ENCODE measurements at places on chromosomes 5 and 9.
A peak's percentile ranks its signal among the peaks of the same experiment; 100 is the strongest.

GRCh38 chr5:146041180-146041789 is 64.1 kb downstream of the PLAC8L1 start:
- DNase-seq, result no peak

DNA sequence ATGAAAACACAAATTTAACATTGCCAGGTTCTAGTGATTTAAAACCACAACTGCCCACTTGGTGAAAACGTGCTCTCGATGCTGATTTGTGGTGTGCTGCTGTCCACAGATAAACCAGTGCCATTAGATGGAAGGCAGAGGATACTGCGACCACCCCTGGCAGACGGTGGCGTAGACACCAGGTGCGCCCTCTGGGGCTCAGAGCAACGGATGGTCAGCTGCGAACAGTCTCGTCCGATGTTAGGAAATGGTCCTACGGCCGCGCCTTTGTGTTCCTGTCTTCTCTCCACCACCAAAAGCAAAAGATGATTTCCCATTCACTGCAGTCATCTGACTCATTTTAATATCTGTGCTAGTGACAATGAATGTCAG is 43.2 kb downstream of the UBE2QL1 start:
- DNase-seq, result no peak

DNA sequence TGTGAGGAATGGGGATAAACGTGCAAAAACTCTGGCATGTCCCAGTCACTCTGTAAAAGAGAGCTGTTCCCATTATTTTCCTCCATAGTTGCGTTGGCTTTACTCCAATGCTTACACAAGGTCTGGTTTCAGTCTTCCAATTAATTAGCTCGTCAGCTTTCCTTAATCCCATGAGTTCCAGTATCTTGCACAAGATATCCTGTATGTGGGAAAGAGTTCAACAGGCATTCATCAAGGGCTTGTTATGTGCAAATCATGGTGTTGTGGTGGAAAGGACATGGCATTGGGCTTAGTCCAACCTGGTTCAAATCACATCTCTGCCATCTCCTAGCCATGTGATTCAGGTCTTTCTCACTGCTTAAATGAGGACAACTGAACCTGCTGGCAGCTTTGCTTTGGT is 77.5 kb upstream of the PANK3 start:
- DNase-seq, result no peak

DNA sequence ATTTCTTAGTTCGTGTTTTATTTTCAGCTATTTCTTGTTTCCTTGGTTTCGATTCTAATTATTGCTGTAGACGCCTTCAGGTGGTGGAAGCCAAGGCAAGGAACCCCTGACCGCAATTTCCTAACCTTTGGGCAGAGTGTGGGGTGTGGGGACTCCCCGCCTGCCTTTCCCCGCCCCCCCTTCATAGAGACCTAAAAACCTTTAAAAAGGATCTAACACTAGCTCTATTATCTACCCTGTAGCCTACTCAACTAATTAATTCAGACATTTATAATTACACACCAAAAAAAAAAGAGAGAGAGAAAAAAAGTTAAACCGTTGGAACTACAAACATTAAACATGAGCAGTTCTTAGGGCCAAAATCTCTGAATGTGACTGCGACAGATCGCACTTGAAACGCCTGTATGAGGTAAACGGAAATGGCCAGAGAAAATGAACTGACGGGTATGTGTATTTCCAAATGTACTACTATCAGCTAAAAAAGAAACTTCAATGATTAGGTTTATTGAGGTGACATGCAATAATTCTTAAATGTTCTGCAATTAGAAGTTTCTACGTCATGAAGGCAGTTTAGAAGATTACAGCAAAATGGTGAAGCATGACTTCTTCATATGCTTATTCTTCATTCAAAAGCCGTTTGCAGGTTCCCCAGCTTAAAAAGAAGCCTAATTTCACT is 19.0 kb upstream of the FER start:
- no peak for DNase-seq

DNA sequence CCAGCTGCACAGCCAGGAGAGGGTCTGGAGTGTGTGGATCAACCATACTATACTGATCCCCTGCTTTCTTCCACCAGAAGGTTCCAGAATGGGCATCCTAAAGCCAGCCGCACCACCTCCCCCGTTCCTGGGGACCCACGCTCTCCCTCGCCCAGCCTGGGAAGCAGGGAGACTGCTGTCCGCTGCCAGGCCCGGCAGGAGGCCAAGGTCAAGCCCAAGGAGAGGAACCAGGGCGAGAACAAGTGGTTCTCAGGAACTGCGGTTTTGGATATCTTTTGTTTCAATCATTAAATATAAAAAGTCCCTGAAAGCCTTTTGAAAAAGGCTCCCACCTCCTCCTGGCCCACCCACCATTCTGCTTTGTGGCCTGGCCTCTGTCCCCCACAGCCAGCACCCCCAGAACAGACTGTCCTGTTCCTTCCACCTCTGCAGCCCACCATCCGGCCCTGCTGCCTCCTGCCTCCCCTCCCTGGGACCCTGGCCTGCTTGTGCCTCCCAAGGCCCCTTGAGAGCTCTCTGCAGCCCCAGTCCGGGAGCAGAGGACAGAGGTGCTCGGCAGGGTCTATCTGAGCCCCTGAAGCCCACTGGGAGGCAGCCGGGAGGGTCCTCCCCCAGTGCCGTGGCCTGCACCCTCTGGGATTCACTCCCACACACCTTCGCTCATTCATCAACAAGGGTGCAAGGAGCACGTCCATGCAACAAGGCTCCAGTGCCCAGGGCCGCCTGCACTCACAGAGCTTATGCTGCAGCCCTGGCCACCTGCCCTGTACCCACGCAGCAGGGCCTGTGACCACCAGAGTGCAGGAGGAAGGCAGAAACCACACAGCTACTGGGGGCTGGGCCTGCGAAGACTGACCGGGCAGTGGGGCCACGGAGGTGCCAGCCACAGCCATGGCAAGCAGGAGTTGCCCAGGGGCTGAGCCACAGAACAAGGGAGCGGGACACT is 614 bp upstream of the LCN6 start:
- no peak for DNase-seq

DNA sequence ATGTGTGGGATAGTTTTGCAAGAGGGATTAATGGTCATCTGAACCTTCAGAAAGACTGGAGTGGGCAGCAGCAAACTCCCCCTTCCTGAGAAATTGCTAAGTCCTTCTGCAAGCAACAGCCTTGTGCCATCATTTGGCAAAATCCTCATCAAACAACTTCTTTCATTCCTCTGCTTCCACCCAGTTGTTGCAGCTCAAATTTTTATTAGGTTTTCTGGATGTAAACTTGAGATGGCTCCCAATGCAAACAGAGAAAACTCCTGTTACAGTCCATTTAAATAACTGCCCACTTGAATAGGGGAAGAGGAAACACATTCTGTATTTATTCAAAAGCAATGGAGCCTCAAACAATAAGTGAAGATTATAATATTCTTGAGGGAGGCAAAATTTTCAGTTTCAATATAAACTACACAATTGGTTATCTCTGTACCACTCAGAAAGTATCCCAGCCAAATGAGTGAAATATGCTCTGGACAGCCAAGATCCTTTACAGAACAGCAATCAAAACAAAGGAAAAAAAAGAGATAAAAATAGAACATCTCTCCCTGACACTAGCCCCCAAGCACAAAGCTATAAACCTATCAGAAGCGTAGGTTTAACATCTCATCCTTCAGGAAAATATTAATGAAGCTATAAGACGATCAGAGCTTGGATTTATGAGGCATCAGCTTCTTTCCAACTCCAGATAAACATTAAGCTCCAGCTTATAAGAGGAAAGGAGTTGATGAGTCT is 17.3 kb upstream of the DAP start:
- DNase-seq, result no peak

- DNase-seq, result no peak
Observed at GRCh38 chr5:1371218-1371971, 26.5 kb upstream of the CLPTM1L start.

DNA sequence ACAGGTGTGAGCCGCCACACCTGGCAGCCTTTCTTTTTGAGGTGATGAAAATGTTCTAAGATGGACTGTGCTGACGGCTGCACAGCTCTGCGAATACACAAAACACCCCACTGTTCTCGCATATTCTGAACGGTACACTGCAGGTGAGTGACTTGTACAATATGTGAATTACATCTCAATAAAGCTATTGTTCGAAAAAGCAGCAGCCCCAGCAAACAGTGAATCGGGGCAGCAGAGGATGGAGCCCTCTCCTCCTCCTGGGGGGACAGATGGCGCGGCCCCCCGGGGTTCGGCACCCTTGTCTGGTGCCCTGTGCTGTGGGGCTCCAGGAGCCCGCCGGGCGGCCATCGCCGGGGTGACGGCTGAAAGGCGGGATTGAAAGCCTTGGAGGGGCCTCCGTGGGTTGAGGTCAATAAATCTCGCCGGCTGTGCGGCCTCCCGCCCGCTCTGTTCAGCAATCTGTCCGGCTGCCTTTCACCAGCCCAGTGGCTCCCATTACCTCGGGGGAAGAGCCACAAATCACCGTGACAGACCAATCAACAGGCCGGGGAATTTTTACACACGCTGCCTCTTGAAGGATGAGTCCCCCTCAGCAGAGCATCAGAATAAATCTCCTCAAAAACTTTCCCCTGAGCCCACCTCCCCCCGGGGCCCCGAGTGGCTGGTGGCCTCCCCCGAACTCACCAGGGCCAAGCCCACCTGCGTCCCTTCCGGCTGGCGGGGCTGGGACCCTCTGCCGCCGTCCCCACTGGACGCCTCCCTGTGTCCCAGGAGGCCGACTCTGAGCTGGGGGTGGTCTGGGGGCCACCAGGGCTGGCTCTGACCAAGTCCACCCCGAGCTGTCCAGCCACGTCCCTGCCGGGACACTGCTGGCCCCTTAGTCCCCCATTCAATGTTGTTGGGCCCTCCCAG is 37.8 kb upstream of the TMEM250 start:
- DNase-seq, result no peak

DNA sequence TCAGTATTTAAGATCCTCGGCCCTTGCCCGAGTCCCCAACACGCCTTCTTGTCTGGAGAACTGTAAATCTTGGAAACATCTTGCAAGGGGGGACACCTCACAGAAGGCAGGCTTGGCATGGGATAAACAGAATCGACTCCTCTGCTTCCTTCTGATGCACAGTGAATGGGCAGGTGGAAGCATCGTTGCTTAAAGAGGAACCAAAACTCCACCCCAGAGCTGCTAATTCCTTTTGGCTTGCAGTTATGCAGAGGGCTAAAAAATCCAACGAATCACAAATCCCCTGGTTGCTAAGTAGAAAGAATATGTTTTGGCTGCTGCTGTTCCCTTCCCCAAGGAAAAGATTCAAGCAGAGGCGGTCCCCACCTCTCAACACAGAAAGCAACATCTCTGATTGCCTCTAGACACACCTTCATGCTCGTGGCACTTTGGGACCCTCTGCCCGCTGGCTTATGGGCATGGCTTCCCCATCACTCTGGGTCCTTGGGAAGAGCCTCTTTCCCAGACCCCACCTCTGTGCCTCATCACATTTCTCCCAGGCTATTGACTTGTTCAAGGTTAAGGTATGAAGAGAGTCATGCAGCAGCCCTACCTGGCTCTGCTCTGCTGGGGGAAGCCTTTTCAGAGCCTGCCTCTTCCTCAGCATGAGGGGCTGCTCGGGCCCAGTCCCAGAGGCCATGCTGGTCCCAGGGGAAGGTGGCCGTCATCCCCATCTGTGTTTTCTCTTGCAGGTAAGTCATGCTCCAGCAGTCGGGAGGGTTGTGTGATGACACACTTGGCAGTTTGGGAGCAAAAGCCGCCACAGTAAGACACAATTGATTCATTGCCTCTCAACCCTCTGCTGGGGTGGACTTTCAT is 137.1 kb downstream of the KCNIP1 start:
- DNase-seq, result no peak

GRCh38 chr9:33787839-33788238 is 7.5 kb upstream of the PRSS3 start:
- DNase-seq, result no peak

GRCh38 chr5:178832618-178833201 is 27.0 kb upstream of the ZNF354B start:
- DNase-seq, result no peak

DNA sequence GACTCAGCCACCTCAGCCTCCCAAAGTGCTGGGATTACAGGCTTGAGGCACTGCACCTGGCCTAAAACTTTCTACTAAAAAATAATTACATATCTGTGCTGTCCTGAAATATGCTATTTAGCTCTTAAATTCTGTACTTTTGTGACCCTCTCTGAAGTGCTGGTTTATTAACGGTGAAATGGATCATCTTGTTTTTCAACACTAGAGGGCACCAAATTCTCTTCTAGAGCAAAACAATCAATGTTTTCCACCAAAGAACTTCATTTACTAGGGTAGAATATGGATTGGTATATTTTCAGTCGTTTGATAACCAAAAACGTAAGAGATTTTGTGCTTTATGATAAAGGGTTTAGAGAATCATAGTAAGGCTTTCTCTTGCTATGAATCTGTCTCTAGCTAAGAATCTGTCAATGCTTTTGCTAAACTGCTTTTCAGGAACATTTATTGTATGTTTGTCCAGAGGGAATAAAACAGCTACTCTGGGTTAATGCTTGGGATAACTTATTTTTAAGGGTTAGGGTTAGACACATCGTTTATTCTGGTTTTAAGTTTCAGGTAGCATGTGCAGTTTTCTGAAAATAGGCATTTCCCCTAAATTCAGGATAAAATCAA is 63.6 kb downstream of the RNF180 start:
- DNase-seq, result no peak

GRCh38 chr5:170623576-170624181 is 119.9 kb downstream of the KCNIP1 start:
- DNase-seq, result peak; percentile 13

DNA sequence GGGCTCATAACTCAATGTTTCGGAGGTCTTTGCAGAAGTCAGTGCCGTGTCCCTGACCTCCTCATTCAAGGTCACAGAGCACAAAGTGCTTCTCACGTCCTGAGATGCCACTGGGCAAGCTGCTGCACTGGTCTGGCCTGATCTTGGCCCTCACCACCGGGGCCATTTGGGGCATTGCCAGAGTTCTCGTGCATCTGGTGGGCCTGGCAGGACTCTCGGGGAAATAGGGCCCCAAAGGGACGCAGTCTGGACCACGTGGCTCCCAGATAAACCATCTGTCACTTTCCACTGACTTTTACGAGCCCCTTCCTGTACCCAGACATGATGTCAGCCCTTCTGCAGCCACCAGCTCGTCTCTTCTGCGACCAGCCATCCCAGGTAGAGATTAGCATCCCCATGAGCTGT is 54.8 kb downstream of the HRH2 start:
- DNase-seq, result no peak

- no peak for DNase-seq
Observed at GRCh38 chr5:173677125-173677672, 60.7 kb upstream of the BOD1 start.

- DNase-seq, result no peak
Observed at GRCh38 chr5:36763454-36763853, 113.1 kb upstream of the NIPBL start.

All from amygdala (tissue), 56 donors.